ENCODE measurements at places on chromosomes 11 and 22.

DNA sequence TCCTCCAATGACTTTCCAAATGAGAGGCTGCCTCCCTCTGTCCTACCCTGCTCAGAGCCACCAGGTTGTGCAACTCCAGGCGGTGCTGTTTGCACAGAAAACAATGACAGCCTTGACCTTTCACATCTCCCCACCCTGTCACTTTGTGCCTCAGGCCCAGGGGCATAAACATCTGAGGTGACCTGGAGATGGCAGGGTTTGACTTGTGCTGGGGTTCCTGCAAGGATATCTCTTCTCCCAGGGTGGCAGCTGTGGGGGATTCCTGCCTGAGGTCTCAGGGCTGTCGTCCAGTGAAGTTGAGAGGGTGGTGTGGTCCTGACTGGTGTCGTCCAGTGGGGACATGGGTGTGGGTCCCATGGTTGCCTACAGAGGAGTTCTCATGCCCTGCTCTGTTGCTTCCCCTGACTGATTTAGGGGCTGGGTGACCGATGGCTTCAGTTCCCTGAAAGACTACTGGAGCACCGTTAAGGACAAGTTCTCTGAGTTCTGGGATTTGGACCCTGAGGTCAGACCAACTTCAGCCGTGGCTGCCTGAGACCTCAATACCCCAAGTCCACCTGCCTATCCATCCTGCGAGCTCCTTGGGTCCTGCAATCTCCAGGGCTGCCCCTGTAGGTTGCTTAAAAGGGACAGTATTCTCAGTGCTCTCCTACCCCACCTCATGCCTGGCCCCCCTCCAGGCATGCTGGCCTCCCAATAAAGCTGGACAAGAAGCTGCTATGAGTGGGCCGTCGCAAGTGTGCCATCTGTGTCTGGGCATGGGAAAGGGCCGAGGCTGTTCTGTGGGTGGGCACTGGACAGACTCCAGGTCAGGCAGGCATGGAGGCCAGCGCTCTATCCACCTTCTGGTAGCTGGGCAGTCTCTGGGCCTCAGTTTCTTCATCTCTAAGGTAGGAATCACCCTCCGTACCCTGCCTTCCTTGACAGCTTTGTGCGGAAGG lies 2.9 kb downstream of the APOC3 start:
- no peak for DNase-seq

- no peak for DNase-seq
These were observed 46.7 kb upstream of the RAB1B start for GRCh38 chr11:66221726-66222236.

- no peak for DNase-seq
These were observed 15.0 kb downstream of the SYTL2 start for GRCh38 chr11:85795712-85796487.

GRCh38 chr11:127003260-127003981 lies 2.9 kb upstream of the KIRREL3 start:
- DNase-seq: no peak

DNA sequence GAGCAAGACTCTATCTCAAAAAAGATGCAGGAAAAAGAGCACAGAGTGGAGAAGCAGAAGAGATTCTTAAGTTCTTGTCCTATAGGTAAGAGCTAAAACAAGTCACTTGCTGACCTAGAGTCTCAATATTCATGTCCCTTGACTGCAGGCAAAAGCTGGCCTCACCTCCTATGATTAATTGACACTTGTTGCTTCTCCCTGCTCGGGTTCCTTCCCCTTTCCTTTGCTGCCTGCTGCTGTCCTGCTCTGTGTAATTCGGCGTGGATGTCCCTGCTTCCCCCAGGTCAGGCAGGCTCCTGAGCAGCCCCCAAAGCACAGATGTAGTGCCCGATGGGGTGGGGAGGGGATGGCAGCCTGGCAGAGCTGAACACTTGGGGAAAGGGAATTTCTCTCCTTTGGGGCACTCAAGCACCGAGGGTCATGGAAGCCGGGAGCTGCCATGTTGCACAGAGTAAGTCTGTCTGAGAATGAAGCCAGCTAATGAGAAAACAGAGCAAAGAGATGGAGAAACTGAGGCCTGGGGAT lies 60.8 kb upstream of the NUP50 start:
- no peak for DNase-seq

- no peak for DNase-seq
These were observed 33.0 kb downstream of the PRR5L start for GRCh38 chr11:36328966-36329673.

DNA sequence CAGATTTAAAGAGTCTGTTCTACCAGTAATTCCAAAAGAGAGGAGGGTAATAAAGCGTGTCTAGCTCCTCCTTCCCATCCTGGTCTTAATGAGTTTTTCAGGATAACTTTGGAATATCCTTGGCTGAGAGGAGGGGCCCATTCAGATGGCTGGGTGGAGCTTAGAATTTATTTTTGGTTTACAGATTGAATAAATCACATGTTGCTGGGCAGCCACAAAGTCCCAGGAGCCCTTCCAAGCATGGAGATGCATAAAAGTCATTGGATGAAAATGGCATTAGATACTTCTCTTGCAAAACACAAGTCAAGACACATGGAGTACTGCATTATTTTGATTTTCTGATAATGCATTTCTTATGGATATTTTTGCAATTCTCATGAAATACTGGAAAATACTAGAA lies 139.0 kb downstream of the TRPC6 start:
- no peak for DNase-seq

DNA sequence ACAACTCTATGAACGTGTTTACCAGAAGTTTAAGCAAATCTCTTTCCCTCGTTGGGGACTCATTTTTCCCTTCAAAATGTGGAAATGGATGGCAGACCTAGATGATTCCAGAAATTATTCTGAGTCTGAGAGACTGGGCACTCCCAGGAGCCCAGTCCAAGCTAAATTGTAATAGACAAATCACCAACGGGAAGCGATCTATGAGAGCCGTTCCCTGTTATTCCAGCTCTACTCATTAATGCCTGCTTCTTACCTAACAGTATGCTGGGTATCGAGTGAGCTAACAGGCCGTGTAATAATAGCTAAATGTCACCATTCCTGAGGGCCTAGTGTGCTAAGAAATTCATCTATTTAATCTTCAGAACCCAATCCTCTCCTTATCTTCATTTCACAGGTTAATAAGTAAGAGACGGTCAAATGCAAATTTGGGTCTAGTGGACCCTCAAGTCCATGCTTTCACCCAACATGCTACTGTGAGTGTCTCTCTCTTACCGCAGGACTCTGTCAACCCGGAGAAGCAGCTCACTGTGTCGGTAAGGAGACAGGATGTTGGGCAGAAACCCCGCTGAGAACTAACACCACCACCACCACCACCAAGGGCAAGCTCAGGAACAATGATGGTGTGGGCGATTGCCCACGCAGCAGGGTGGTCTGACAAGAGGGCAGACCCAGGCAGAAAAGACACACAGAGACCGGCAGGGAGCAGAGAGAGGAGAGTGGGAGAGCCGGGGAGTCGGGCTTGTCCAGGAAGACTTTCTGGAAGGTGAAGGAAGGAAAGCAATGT lies 57.1 kb upstream of the TIMP3 start:
- no peak for DNase-seq

GRCh38 chr22:21054714-21055563 lies 9.2 kb downstream of the LRRC74B start:
- no peak for DNase-seq

GRCh38 chr11:73400293-73400692 lies 24.1 kb downstream of the RELT start:
- DNase-seq: no peak

- DNase-seq: no peak
These were observed 24.1 kb downstream of the MS4A10 start for GRCh38 chr11:60809249-60809648.

- DNase-seq: no peak
These were observed 49.9 kb upstream of the MICAL2 start for GRCh38 chr11:12060385-12060985.

GRCh38 chr11:16155448-16155847 lies 200.9 kb downstream of the SOX6 start:
- DNase-seq: no peak

- no peak for DNase-seq
These were observed 18.1 kb upstream of the KLHL35 start for GRCh38 chr11:75450826-75451821.

GRCh38 chr22:48566741-48567140 lies 1260.9 kb downstream of the BRD1 start:
- DNase-seq: no peak

DNA sequence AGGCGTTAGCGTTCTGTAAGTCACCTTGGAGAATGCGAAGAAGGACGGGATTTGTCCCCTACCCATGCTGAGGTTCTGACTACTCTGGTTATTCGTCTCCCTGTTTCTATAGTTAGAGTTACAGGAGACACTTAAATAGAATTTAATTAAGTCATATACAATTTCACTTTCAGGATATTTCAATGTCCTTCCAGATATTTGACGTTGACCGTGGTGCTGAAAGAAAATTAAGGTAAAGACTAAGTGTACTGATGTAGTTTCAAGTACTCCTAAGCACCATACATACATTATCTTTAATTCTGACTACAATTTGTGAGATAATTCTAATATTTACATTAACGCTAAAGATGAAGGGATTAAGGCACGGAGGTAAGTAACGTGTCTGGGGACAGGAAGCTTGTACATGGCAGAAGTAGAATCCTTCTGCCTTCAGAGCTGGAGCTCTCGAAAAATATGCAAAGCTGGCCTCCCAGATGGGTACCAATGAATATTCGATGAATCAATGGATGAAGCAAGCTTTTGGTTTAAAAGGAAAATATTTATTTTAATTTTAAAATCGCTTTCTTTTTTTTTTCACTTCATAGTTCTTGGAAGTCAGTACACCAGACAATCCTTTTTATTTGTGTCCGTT lies 539 bp upstream of the SLC36A4 start:
- DNase-seq: no peak

DNA sequence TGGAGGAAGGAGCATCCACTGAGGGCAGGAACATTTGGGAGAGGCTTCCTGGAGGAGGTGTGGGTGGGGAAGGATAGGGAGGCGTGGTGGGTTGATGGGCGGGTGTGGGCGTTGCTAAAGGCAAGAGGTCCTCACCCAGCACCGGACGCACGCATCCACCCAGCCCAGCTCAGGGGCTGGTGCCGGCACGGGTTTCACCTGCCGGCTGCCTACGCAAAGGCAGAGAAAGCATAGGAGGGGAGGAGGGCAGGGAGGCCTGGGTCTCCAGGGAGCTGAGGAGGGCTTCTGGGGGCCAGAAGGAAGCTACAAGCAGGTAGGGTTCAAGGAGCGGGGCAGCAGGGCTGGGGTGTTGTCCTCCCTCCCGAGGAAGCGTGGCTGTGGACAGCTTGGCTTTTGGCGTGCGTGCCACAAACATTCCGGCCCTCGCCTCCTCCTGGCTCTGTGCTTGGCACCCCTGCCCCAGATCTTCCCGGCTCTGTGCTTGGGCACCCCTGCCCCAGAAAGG lies 7.8 kb downstream of the SSH3 start:
- no peak for DNase-seq

DNA sequence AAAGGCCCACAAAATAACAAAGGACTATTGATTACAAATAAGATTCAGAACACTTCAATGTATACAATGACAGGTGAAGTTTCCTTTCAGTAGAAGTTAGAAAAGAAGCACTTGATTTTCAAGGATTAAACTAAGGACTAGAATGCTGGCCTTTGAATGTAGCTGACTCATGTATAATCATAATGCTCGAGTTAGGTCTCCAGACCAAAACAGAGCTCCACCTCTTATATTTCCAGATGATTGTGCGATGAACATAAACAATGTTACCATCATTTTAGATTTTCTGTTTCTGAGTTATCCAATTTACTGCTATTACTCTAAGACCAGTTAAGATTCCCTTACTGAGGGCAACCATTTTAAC lies 40.4 kb upstream of the RAPSN start:
- no peak for DNase-seq

DNA sequence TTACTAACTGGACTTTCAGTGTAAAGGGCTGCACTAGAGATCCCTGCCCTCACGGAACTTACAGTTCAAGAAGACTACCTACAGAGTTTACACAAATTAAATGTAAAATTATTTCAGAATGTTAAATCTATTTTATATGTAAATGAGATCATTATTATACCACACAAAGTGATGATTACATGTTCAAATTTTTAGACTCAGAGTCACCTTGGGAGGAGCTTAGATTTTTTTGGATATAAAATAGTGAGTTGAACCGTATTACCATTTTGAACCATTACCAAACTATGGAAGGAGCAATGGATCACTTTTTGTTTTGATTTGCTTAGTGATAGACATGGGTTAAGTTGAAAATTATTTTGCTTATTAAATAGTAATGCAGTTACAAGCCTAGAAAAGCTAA lies 1.6 kb downstream of the IPO7 start:
- DNase-seq: no peak

DNA sequence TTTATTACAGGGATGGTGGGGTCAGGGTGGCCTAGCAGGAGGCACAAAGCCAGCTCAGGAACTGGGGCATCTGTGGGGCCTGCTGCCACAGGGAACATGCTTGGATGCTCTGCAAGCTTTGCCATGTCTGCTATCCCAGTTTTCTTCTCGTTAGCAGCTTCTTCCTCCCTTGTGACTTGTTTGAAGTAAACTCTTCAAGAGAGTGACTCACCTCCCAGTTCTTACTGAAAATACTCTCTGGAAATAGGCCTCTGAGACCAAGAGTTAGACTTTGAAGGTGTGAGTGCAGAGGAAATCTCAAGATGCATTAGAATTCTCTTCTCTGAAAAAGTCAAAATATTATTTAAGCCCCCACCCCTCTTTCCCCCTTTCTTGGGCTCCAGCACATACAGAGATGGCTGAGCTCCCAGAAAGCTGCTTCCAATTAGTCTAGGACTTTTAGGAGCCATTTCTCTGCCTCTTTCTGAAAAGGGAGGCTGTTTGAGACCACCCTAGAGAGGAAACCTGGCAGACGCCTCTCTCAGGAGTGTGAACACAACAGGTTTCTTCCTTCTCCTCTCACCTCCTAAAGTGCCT lies 15.1 kb downstream of the CWC15 start:
- DNase-seq: no peak

- no peak for DNase-seq
These were observed 13.8 kb upstream of the OR51M1 start for GRCh38 chr11:5369789-5370188.

DNA sequence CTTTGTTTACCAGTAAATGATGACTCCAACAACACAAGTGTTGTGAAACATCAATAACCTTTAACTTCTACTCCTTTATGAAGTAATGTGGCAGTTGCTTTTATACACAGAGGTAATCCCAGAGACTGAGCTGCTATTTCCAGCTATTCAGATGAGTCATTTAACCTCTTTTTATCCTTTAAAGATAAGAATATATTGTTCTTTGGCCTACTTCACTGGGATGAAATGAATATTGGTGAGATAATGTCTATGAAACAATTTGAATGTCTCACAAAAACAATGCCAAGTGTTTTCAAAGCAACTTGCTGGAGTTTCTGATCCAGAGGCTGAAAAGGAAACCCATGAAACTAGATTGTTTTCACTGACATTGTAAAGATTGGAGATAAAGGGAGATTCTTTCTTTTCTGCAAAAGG lies 564.4 kb upstream of the LUZP2 start:
- DNase-seq: no peak

GRCh38 chr11:84930863-84931262 lies 696.3 kb downstream of the DLG2 start:
- no peak for DNase-seq

GRCh38 chr11:78339483-78339882 lies 78.1 kb downstream of the GAB2 start:
- DNase-seq: peak; percentile 97

All from NCI-H2081 treated with DMSO at 0.1 percent for 48 hours (cell line).